ENCODE measurements at places on chromosomes 7 and 10. TPM values are rescaled to one million over a fixed set of nuclear protein-coding genes. Genes with fewer than 3 reads are reported as not detected.

DNA sequence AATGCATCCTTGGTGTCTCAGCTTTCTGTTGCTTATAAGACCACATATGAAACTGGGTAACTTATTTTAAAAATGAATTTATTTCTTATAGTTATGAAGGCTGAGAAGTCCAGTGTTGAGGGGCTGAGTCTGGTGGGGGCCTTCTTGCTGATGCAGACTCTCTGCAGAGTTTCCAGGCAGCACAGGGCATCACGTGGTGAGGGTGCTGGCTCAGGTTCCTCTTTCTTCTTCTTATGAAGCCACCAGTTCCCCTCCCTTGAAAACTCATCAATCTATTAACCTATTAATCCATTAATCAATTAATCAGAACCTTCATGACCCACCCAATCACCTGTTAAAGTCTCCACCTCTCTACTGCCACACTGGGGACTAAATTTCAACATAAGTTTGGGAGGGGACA lies 595.6 kb upstream of the NRP1 start:
- H3K4me1 ChIP-seq: no peaks in the 10 kb centered on the region
- H3K4me3 ChIP-seq: no peak overlapping the region
- no peaks in the 10 kb centered on the region for H3K27me3 ChIP-seq
- H3K27ac ChIP-seq: no peak overlapping the region
- DNase-seq: no peak

GRCh38 chr7:33448035-33448434 lies 318.7 kb downstream of the BBS9 start:
- no peaks in the 10 kb centered on the region for H3K4me1 ChIP-seq
- no peak overlapping the region for H3K4me3 ChIP-seq
- no peaks in the 10 kb centered on the region for H3K36me3 ChIP-seq
- H3K27me3 ChIP-seq: no peaks in the 10 kb centered on the region

GRCh38 chr10:132237871-132238270 lies 51.1 kb downstream of the DPYSL4 start:
- H3K4me3 ChIP-seq: no peak overlapping the region
- H3K36me3 ChIP-seq: no peaks in the 10 kb centered on the region
- no peak for DNase-seq
- H3K27me3 ChIP-seq: no peaks in the 10 kb centered on the region

DNA sequence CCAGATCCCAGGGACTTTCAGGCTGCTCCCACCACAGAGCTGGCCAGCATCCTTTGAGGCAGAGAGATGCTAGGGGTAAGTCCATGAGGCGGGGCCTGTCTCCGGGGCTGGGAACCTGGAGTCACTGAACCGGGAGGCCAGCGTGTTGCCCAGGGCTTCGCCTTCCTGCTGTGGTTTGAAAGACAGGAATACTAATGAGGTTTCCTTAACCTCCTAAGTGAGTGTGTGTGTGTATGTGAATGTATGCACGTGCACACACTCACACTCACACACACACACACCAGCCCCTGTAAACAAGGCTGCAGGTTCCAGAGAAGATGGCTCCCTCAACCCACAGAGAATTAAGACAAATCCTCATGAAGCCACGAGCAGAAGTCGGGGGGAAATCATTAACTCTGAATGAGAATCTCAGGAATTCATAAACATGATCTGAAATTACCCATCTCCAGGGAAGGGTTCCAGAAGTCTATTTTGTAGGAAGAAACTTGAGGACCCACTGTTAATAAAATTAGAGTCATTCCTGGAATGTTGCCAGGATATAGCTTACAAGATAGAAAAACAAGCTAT lies 20.3 kb upstream of the PFKP start:
- H3K4me1 ChIP-seq: no peaks in the 10 kb centered on the region
- H3K27ac ChIP-seq: no peak overlapping the region
- no peaks in the 10 kb centered on the region for H3K27me3 ChIP-seq
- no peak for DNase-seq
- H3K4me3 ChIP-seq: no peak overlapping the region

DNA sequence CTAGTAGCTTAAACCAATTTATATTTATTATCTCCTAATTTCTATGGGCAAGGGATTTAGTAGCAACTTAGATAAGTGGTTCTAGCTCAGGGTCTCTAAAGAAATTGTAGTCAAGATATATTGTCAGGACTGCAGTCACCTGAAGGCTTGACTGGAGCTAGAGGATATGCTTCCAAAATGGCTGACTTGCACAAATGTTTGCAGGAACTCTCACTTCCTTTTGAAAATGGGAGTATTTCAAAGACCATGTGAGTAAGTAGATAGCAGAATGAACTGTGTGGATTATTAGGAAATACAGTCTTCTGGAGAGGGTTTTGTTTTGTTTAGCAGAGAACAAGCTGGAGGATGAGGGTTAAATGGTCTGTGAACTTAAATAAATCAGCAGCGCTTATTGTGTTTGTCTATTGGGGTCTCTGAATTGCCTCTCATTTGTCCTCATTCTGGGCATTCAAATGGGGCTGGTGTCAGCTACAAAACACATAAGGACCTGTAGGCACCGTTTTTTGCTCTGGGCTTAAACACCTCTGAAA lies 524.6 kb downstream of the LRMDA start:
- H3K4me1 ChIP-seq: no peaks in the 10 kb centered on the region
- no peaks in the 10 kb centered on the region for H3K27me3 ChIP-seq
- H3K27ac ChIP-seq: no peak overlapping the region
- no peak for DNase-seq
- H3K36me3 ChIP-seq: no peaks in the 10 kb centered on the region

DNA sequence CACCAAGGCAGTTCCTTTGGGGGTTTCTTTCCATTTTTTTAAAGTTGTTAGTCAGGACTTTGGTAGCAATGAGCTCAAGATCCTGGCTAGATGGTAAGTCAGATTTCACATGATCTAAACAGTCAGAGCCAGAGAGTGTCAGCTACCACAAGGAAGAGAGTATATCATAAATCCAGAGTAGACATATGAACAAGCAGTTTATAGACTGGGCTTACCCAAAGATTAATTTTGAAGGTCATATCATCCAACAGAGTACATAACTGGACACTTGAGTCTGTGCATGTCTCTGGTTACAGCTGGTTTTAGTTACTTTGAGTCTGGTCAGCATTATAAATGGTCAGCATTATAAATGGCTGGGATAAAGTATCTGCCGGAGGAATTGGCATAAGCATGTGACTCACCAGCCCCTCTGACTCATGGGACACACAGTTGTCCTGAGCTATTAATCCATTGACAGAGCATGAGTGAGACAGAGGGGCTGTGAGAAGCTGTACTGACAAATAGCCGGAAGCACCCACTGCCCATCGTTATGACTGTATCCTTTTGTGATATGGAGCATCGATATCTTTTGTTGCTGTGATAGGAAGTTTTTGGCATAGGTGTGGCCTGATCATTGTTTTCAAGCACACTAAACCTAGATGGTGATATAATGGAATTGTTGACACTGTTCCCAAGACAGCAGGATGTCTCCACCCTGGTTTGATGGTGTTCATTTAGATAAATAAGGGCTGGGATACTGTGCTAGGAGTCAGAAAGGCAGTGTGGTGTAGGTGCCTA lies 19.3 kb downstream of the PPP1R3C start:
- no peaks in the 10 kb centered on the region for H3K4me1 ChIP-seq
- no peaks in the 10 kb centered on the region for H3K36me3 ChIP-seq
- H3K27me3 ChIP-seq: no peaks in the 10 kb centered on the region
- DNase-seq: no peak
- H3K27ac ChIP-seq: no peak overlapping the region

DNA sequence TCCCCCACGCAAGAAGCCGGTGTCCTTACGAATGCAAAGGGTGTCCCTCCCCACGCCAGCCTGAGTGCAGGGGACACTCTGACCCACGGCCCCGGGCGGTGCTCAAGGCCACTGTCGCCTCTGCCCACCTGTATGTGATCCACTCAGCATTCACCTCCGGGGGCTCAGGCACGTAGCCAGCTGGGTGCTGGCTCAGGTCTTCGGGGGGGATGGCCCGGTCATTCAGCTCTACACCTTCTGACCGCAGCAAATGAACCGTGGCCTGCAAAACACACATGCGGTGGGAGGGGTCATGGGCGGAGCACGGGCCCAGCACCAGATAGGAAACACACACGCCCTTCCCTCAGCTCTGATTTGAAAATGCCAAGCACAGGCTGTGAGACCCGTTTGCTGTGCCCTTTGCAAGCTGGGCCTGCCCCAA lies 25.9 kb downstream of the CFAP46 start:
- peak; percentile 37 for DNase-seq
- H3K4me1 ChIP-seq: no peaks in the 10 kb centered on the region
- H3K27ac ChIP-seq: no peak overlapping the region

- no peak overlapping the region for H3K27ac ChIP-seq
- DNase-seq: no peak
- no peaks in the 10 kb centered on the region for H3K36me3 ChIP-seq
- no peaks in the 10 kb centered on the region for H3K4me1 ChIP-seq
- H3K4me3 ChIP-seq: no peak overlapping the region
- no peaks in the 10 kb centered on the region for H3K27me3 ChIP-seq
Observed at GRCh38 chr10:14276210-14276609, 54.5 kb downstream of the FRMD4A start.

- no peaks in the 10 kb centered on the region for H3K27me3 ChIP-seq
- H3K27ac ChIP-seq: no peak overlapping the region
- no peaks in the 10 kb centered on the region for H3K4me1 ChIP-seq
Observed at GRCh38 chr10:121667948-121668313, 69.7 kb upstream of the FGFR2 start.

DNA sequence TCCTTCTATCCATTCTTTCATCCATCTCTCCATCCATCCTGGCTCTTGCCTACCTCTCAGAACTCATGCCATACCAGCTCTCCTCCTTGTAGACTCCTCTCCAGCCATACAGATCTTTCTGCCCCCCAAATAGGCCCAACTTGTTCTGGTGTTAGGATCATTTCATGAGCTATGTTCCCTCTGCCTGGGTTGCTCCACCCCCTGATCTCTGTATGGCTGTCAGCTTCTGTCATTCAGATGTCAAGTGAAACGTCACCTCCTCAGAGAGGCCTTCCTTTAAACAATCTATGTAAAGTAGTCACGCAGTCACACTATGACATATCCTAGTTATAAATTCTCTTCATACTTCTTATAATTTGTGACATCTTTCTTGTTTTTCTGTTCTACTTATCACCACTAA lies 42.3 kb upstream of the PNLIPRP3 start:
- DNase-seq: no peak
- no peaks in the 10 kb centered on the region for H3K27me3 ChIP-seq
- H3K4me3 ChIP-seq: no peak overlapping the region
- H3K27ac ChIP-seq: no peak overlapping the region
- H3K4me1 ChIP-seq: no peaks in the 10 kb centered on the region
- H3K36me3 ChIP-seq: no peaks in the 10 kb centered on the region

GRCh38 chr10:114974625-114975024 lies 36.6 kb downstream of the TRUB1 start:
- no peaks in the 10 kb centered on the region for H3K36me3 ChIP-seq
- no peak overlapping the region for H3K4me3 ChIP-seq
- H3K4me1 ChIP-seq: peaks cover 5% of the 10 kb centered on the region
- no peak for DNase-seq
- no peaks in the 10 kb centered on the region for H3K27me3 ChIP-seq

DNA sequence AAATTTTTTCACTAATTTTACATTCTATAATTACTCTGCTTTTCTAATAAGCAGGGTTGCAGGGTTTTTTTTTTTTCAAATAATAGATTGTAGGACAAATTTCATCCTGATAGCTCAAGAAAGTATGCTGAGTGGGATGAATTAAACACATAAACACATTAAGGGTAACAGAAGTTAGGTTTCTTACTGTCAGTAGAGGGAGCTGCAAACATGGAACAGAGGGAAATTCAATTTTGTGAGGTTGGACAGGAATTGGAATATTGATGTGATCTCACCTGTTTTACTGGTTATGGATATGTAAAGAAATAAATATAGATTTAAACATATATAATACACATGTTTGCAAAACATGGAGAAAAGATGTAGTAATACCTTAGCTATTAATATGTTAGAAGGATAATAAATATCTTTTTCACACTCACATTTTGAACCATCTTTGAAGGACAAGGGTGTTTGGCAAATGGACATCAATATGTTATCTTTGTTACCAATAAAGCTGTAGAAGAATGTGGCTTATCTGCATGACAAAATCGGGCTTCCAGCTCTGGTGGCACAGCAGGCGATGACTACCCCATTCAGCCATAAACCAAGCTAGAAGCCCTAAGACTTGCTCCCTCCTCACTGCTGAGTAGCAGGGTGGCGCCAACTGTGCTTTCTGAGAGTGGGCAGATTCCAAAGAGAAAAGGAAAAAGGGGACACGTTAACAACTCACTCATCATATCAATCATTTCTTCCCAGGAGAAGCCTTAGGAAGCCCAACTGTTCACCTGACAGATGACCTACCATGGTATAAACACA lies 1257.4 kb downstream of the GATA3 start:
- H3K27ac ChIP-seq: no peak overlapping the region
- no peaks in the 10 kb centered on the region for H3K27me3 ChIP-seq
- H3K4me1 ChIP-seq: no peaks in the 10 kb centered on the region
- no peak overlapping the region for H3K4me3 ChIP-seq
- DNase-seq: no peak
- H3K36me3 ChIP-seq: no peaks in the 10 kb centered on the region

DNA sequence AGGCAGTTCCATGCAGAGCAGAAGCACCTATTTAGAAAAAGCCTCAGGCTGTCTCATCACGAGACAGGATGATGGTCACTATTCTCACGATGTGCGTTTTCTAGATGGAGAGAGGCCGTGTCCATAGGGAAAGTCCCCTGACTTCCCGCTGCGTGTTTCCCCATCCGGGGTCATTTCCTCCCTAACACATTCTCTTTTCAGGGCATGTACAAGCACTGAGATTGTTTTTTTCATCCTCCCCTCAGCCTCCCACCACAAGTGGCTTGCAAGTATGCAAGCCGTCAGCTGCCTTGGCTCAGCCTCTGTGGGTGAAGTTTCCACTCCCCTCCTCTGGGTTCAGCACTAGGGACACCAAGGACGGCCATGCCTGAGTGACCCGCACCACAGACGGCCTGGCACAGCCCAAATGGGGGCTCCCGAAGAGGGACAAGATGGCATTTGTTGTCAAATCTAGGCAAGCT lies 2.7 kb upstream of the CALML5 start:
- no peaks in the 10 kb centered on the region for H3K27me3 ChIP-seq
- H3K36me3 ChIP-seq: no peaks in the 10 kb centered on the region
- no peak overlapping the region for H3K27ac ChIP-seq
- DNase-seq: no peak
- H3K4me3 ChIP-seq: no peak overlapping the region

DNA sequence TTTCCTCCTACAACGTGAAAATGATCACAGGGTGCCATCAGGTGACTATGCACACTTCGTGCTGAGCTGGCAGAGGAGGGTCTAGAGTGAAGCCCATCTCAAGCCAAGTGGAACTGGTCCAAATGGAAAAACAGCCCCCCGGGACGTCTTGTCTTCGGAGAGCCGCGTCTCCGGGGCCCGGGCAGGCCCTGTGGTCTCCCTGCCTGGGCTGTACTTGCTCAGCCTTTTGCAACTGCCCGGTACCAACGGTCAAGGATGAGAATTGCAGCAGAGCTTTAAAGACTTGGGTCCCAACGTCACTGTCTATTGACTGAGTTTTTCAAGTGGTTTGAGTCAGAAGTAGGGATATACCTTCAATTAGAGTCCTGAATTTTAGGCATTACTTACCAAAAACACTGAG lies 315.5 kb downstream of the PTPRN2 start:
- no peak overlapping the region for H3K27ac ChIP-seq
- no peaks in the 10 kb centered on the region for H3K4me1 ChIP-seq
- no peaks in the 10 kb centered on the region for H3K27me3 ChIP-seq
- no peak for DNase-seq
- no peak overlapping the region for H3K4me3 ChIP-seq
- no peaks in the 10 kb centered on the region for H3K36me3 ChIP-seq

Gene GLI3
- total RNA-seq: 0.46 TPM

Gene FANK1
- 0.44 TPM for total RNA-seq
